ENCODE measurements at places on chromosomes 16 and 17. TPM values are rescaled to one million over a fixed set of nuclear protein-coding genes. Genes with fewer than 3 reads are reported as not detected.
A peak's percentile ranks its signal among the peaks of the same experiment; 100 is the strongest.

DNA sequence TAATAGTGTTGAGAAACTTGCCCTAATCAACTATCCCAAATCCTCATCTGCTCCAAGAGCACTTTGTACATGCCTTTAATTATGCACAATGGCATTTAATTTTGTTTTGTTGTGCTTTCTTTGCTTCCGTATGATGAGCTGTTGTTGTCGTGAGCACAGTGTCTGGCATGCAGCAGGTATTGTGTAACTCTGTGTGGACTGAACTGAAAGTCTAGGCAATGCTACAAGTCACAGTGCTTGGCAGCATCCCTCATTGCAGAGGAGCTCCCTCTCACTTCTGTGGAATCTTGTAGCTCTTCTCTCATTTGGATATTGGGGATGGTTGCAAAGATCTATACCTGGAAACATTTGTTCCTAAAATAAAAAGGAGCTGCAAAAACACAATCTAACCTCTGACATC, 502.2 kb upstream of the CA10 start:
- no peak overlapping the region for H3K27ac ChIP-seq
- no peak for DNase-seq

DNA sequence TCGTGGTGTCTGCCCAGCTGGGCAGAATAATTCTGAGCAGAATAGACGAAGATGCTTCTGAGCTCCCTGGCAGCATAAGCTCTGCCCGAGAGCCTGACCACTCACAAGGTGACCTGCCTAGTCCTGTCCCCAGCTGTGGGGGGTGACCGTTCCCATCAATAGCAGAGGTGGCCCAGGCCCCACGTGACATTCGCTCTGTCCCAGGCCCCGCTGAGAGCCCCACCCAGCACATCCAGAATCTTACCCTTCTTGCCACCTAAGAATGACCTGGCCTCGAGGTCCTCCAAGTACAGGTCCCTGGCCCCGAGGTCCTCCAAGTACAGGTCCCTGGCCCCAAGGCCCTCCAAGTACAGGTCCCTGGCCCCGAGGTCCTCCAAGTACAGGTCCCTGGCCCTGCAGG, 695 bp upstream of the TMEM204 start:
- DNase-seq = no peak
- peak overlapping the region; percentile 25 for H3K27ac ChIP-seq
- H3K4me3 ChIP-seq = peak overlapping the region; percentile 99
- H3K36me3 ChIP-seq = peaks cover 32% of the 10 kb centered on the region
- peaks cover 19% of the 10 kb centered on the region for H3K4me1 ChIP-seq

GRCh38 chr17:45433159-45433535, 477 bp upstream of the ARHGAP27 start:
- H3K27ac ChIP-seq = no peak overlapping the region
- no peak for DNase-seq
- H3K27me3 ChIP-seq = peaks cover 6% of the 10 kb centered on the region

- peaks cover 12% of the 10 kb centered on the region for H3K36me3 ChIP-seq
- no peak overlapping the region for H3K27ac ChIP-seq
- peaks cover 30% of the 10 kb centered on the region for H3K4me1 ChIP-seq
- no peaks in the 10 kb centered on the region for H3K27me3 ChIP-seq
- DNase-seq = no peak
Measured at GRCh38 chr16:12569061-12569460, 234.6 kb downstream of the CPPED1 start.

- H3K27me3 ChIP-seq = peaks cover 2% of the 10 kb centered on the region
- no peak for DNase-seq
- H3K27ac ChIP-seq = no peak overlapping the region
- no peaks in the 10 kb centered on the region for H3K4me1 ChIP-seq
- no peak overlapping the region for H3K4me3 ChIP-seq
Measured at GRCh38 chr16:26334218-26335111, 642.7 kb downstream of the HS3ST4 start.

- peaks cover 7% of the 10 kb centered on the region for H3K36me3 ChIP-seq
- peaks cover 6% of the 10 kb centered on the region for H3K4me1 ChIP-seq
- H3K4me3 ChIP-seq = no peak overlapping the region
- H3K27ac ChIP-seq = no peak overlapping the region
- H3K27me3 ChIP-seq = no peaks in the 10 kb centered on the region
Measured at GRCh38 chr16:30112197-30113030, 923 bp downstream of the GDPD3 start.

DNA sequence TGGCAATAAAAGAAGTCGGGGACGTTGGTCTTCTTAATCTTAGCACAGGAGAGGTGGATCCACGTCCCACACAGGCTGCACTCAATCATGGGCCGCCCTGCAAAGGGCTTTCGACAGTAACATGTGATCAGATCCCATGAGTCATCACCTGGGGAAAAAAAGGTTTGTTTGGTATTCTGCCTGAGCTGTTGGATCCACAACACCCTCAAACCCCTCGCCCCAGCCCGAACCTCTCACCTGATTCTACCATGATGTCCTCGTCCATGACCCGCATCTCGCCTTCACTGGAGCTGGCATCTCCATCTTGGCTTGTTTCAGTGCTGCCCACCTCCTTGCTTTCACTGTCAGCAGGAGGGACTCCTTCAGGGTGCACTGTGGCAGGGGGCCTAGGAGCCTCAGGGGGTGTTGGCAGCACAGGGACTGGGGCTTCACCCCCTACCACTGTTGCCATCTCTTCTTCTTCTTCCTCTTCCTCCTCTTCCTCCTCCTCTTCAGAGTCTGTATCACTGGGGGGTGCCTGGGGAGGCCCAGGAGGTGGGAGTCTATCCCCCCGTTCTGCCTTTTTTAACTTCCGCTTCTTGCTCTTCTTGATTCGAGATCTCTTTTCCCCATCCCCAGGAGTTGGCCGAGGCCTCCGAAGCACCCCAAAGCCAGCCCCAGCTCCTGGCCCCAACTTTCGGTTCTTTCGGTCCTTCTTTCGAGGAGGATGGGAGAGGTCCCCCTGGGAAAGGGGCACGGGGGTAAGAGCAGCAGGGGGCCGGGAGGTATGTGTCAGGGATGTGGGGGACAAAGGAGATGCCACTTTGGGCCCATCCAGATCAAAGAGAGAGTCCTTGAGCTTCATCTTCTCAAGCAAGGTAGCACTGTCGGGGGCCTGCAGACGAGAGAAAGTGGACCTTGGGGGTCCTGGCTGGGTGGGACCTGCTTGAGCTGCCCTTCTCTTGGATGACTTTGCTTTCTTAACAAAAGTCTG, 1.7 kb upstream of the DVL2 start:
- peak overlapping the region; percentile 53 for H3K27ac ChIP-seq
- no peak for DNase-seq
- peak overlapping the region; percentile 99 for H3K4me3 ChIP-seq
- H3K27me3 ChIP-seq = peaks cover 2% of the 10 kb centered on the region
- peaks cover 55% of the 10 kb centered on the region for H3K4me1 ChIP-seq

GRCh38 chr16:781346-782010, 6.7 kb downstream of the RPUSD1 start:
- H3K4me1 ChIP-seq = no peaks in the 10 kb centered on the region
- H3K36me3 ChIP-seq = peaks cover 5% of the 10 kb centered on the region
- no peak overlapping the region for H3K4me3 ChIP-seq
- no peak for DNase-seq
- no peak overlapping the region for H3K27ac ChIP-seq
- H3K27me3 ChIP-seq = peaks cover 4% of the 10 kb centered on the region

GRCh38 chr16:66275775-66276428, 90.6 kb upstream of the CDH5 start:
- no peak overlapping the region for H3K27ac ChIP-seq
- DNase-seq = peak; percentile 33

GRCh38 chr17:957856-958421, 21.6 kb downstream of the NXN start:
- peaks cover 8% of the 10 kb centered on the region for H3K27me3 ChIP-seq
- no peak overlapping the region for H3K27ac ChIP-seq
- no peak overlapping the region for H3K4me3 ChIP-seq
- no peak for DNase-seq
- H3K4me1 ChIP-seq = no peaks in the 10 kb centered on the region

- H3K4me3 ChIP-seq = no peak overlapping the region
- no peak for DNase-seq
- H3K27me3 ChIP-seq = no peaks in the 10 kb centered on the region
- H3K27ac ChIP-seq = no peak overlapping the region
- peaks cover 8% of the 10 kb centered on the region for H3K4me1 ChIP-seq
Measured at GRCh38 chr17:58400826-58401225, 16.5 kb downstream of the RNF43 start.

GRCh38 chr17:80822021-80822699, 169.5 kb upstream of the CHMP6 start:
- no peak overlapping the region for H3K4me3 ChIP-seq
- no peaks in the 10 kb centered on the region for H3K27me3 ChIP-seq
- peaks cover 35% of the 10 kb centered on the region for H3K4me1 ChIP-seq

- H3K4me1 ChIP-seq = peaks cover 5% of the 10 kb centered on the region
- no peak within 1 kb of the TSS for H3K4me3 ChIP-seq
- H3K27me3 ChIP-seq = peaks cover 57% of the 10 kb centered on the region
- no peaks in the 10 kb centered on the region for H3K36me3 ChIP-seq
Measured at GRCh38 chr16:12901597-12902461, at the start of gene SHISA9. TSS of gene SHISA9 (plus strand) at chr16:12901598.

DNA sequence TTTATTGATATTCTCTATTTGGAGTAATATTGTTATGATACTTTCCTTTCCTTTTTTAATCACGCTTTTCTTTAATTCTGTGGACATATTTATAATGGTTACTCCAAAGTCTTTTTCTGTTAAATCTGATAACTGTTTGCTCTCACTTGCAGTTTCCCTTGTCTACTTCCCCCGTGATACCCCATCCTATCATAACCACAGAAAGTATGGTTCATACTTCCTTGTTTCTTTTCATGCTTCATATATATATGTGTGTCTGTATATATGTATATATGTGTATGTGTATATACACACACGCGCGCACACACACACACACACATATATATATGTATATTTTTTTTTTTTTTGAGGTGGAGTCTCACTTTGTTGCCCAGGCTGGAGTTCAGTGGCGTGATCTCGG, 23.5 kb downstream of the SPECC1 start:
- H3K27me3 ChIP-seq = peaks cover 4% of the 10 kb centered on the region
- peaks cover 10% of the 10 kb centered on the region for H3K4me1 ChIP-seq
- no peak overlapping the region for H3K27ac ChIP-seq

GRCh38 chr16:28241924-28242323, 30.2 kb upstream of the XPO6 start:
- no peak overlapping the region for H3K27ac ChIP-seq
- no peaks in the 10 kb centered on the region for H3K4me1 ChIP-seq
- H3K4me3 ChIP-seq = no peak overlapping the region
- no peaks in the 10 kb centered on the region for H3K27me3 ChIP-seq
- DNase-seq = no peak

- H3K4me1 ChIP-seq = peaks cover 35% of the 10 kb centered on the region
- peaks cover 10% of the 10 kb centered on the region for H3K36me3 ChIP-seq
Measured at GRCh38 chr17:2093349-2093748, 38.4 kb downstream of the HIC1 start.

DNA sequence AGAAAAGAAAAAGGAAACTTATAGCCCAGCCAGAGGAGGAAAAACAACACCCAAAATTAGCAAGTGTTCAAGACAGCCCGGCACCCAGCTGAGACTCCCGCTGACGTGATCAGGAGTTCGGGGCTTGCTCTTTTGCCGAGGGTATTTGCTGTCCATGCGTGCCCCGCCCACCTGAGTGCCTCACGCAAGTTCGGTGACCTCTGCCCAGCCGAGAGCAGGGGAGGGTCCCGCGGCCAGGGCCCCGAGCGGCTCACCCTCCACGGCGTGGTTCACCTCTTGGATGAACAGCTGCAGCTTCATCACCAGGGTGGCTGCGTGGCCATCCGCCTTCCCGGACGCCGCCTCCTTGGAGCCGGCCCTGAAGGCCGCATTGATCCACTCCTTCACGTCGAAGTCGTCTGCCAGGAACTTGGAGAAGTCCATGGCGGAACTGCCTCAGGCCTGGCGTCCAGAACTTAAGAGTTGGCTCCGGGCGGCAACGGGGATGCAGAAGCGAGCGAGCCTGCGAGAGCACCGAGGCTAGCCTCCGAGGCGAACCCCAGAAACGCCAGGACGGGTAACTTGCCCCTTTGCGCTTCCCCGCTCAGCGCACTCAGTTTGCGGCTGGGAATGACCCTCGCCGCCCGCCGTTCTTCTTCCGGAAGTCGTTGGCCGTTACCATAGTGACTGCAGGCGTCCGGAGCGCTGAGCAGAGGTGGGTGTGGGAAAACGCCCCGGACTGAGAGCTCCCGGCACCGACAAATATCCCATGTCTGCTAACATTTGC, at the start of gene COG7:
Gene COG7 (minus strand): TSS at position 618 of the 766 bp plus-strand sequence. CDS start 195 bp downstream, at position 423.
- H3K36me3 ChIP-seq = no peaks in the 10 kb centered on the region
- H3K27ac ChIP-seq = peak within 1 kb of the TSS; percentile 90
- DNase-seq = peak; percentile 91
- peaks cover 18% of the 10 kb centered on the region for H3K4me1 ChIP-seq
- H3K27me3 ChIP-seq = no peaks in the 10 kb centered on the region

- H3K27ac ChIP-seq = no peak overlapping the region
- H3K36me3 ChIP-seq = no peaks in the 10 kb centered on the region
- no peak overlapping the region for H3K4me3 ChIP-seq
- H3K27me3 ChIP-seq = peaks cover 4% of the 10 kb centered on the region
- H3K4me1 ChIP-seq = no peaks in the 10 kb centered on the region
Measured at GRCh38 chr16:52912565-52913173, 140.0 kb downstream of the CHD9NB start.

- H3K36me3 ChIP-seq = no peaks in the 10 kb centered on the region
- H3K4me3 ChIP-seq = no peak overlapping the region
- no peak for DNase-seq
- H3K27ac ChIP-seq = no peak overlapping the region
- H3K4me1 ChIP-seq = no peaks in the 10 kb centered on the region
Measured at GRCh38 chr17:77555121-77555591, 403.3 kb upstream of the TNRC6C start.

The PRSS27 gene
- total RNA-seq = 1.2 TPM

The GLYR1 gene
- total RNA-seq = 63.7 TPM

The CDRT15L2 gene
- total RNA-seq = not detected

The MYH8 gene
- total RNA-seq = not detected

The ASIC2 gene
- not detected for total RNA-seq

The GPRC5C gene
- total RNA-seq = 2.0 TPM

The CSH2 gene
- not detected for total RNA-seq

The FGF11 gene
- total RNA-seq = 16.5 TPM

Data from activated CD8-positive, alpha-beta T cell treated with anti-CD3 and anti-CD28 coated beads for 36 hours (primary cell).